ENCODE measurements at places on chromosomes 5 and 9.

DNA sequence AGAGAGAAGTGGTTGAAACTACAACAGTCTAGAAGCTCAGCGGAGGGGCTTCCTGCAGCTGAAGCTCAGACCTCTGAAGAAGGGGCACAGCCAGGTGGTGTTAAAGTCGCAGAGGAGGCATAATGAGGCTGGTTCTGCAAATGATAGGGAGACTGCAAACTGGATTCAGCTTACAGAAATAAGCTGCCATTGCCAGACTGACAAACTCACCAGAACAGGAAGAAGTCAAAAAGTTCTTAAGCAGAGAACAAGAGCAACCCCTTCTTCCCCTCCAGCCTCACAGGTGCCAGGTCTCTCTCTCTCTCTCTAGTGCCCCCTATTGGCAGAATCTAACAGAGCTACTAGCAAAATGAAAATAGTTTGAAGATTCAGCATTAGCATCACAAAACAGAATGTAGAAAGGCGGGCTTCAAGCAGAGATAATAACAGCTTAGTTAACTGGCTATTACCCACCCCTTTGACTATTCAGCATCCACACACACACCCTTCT lies 76.7 kb downstream of the GRAMD2B start:
- peaks cover 18% of the 10 kb centered on the region for H3K4me1 ChIP-seq
- H3K36me3 ChIP-seq = no peaks in the 10 kb centered on the region
- no peak for DNase-seq
- no peaks in the 10 kb centered on the region for H3K27me3 ChIP-seq
- no peak overlapping the region for H3K4me3 ChIP-seq

GRCh38 chr5:139140591-139141071 lies 57.5 kb downstream of the SIL1 start:
- no peak for DNase-seq
- H3K27ac ChIP-seq = no peak overlapping the region
- H3K27me3 ChIP-seq = no peaks in the 10 kb centered on the region
- H3K36me3 ChIP-seq = peaks cover 5% of the 10 kb centered on the region

- H3K4me1 ChIP-seq = peaks cover 19% of the 10 kb centered on the region
- no peaks in the 10 kb centered on the region for H3K36me3 ChIP-seq
- peak overlapping the region; percentile 6 for H3K27ac ChIP-seq
- no peak overlapping the region for H3K4me3 ChIP-seq
- no peaks in the 10 kb centered on the region for H3K27me3 ChIP-seq
Measured at GRCh38 chr9:105047742-105048041, 119.7 kb upstream of the ABCA1 start.

DNA sequence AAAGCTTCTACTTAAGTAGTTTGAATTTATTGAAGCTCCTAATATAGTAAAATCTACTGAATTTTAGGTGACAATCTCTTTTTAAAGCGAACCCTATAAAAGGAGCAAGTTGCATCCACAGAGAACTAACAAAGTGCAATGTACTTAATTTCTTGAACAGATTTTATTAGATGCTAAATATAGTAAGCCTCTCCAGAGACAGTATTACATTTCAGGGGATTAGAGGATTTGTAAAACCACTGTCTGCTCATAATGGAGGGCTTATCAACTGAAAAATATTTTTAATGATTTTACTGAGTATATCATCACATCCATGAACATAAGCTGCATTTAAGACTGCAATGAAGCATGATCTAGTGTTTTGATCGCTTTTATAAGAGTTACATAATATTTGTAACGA lies 230.0 kb upstream of the EFNA5 start:
- H3K36me3 ChIP-seq = peaks cover 5% of the 10 kb centered on the region
- no peaks in the 10 kb centered on the region for H3K27me3 ChIP-seq
- H3K4me1 ChIP-seq = no peaks in the 10 kb centered on the region
- DNase-seq = no peak
- H3K27ac ChIP-seq = no peak overlapping the region
- H3K4me3 ChIP-seq = no peak overlapping the region

GRCh38 chr5:79873187-79873586 lies 117.9 kb downstream of the MTX3 start:
- peaks cover 62% of the 10 kb centered on the region for H3K27me3 ChIP-seq
- H3K36me3 ChIP-seq = peaks cover 2% of the 10 kb centered on the region
- H3K27ac ChIP-seq = no peak overlapping the region
- no peak for DNase-seq

Data from T-helper 17 cell (primary cell).